ENCODE measurements at places on chromosomes 5 and 9. TPM values are rescaled to one million over a fixed set of nuclear protein-coding genes. Genes with fewer than 3 reads are reported as not detected.

GRCh38 chr9:114139071-114139470 is 16.3 kb upstream of the COL27A1 start:
- no peaks in the 10 kb centered on the region for H3K4me1 ChIP-seq
- H3K27me3 ChIP-seq = no peaks in the 10 kb centered on the region

PCDHA5 gene
- not detected for total RNA-seq

DNA sequence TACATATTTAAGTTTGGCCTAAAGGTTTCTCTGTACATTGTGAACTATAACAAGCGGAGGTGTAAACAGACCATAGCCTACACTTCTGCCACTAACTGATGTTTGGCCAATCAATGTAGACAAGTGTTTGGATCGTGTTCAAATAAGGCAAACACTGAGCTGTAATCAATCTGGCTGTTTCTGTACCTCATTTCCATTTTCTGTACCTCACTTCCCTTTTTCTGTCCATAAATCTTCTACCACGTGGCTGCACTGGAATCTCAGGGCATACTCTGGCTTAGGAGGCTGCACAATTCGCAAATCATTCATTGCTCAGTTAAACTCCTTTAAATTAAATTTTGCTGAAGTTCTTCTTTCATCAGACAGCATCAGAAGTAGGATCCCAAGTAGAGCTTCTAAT is 140.9 kb downstream of the SLC25A46 start:
- H3K27me3 ChIP-seq = no peaks in the 10 kb centered on the region
- H3K4me1 ChIP-seq = no peaks in the 10 kb centered on the region
- DNase-seq = no peak
- H3K27ac ChIP-seq = no peak overlapping the region

- H3K4me1 ChIP-seq = no peaks in the 10 kb centered on the region
- no peak overlapping the region for H3K27ac ChIP-seq
- H3K36me3 ChIP-seq = no peaks in the 10 kb centered on the region
- H3K4me3 ChIP-seq = no peak overlapping the region
- no peak for DNase-seq
Measured at GRCh38 chr9:127370672-127371648, 26.0 kb upstream of the SLC2A8 start.

- H3K27ac ChIP-seq = no peak overlapping the region
- peaks cover 31% of the 10 kb centered on the region for H3K4me1 ChIP-seq
Measured at GRCh38 chr9:133334161-133334560, 1.8 kb downstream of the SURF6 start.

Data from CD4-positive, CD25-positive, alpha-beta regulatory T cell (primary cell).